ENCODE measurements at places on chromosomes 2 and 18.

DNA sequence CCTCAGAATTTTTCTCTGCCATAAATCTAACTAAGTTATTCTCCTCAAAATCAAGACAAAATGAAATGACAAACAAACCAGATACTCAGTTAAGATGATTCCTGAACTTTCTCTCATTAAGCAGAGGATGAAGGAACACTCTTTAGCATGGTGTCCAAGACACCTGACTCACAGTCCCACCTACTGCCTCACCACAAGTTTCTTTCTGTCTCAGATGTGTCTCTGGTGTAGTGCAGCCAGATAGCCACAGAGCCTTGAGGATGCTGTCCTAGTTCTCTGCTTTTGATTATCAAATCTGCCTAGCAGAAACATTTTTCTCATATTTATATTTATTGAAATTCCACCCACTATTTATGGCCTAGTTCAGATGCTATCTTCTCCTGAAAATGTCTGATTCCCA is 103.6 kb upstream of the TMEM200C start:
- no peak for DNase-seq

DNA sequence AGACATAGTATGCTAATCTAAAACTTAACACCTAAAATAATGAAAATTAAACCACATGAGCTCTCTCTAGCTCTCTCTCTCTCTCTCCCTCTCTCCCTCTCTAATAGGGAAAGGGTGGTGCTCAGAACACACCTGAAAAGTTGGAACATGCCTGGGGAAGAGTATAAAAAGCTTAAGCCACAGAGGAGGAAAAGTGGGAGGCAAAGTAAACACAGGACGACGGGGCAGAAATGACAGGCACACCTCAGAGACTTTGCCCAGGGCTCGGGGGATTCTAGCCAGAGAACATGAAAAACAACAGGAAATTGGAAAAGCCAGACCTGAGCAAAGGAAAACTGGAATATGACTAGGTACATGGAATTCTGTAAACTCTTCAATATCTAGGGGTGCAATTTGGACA is 666.1 kb downstream of the BCL11A start:
- DNase-seq, result no peak

- no peak for DNase-seq
Measured at GRCh38 chr18:75923169-75923568, 495.7 kb upstream of the SMIM21 start.

DNA sequence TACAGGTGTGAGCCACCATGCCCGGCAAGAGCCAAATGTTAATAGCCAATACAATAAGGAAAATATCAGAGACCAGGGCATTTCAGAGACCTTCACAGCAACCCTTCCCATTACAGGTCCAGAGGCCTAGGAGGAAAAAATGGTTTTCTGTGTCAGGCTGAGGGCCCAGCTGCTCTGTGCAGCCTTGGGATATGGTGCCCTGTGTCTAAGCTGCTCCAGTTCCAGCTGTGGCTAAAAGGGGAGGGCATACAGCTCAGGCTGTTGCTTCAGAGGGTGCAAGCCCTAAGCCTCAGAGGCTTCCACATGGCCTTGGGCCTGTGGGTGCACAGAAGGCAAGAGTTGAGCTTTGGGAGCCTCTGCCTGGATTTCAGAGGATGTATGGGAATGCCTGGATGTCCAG is 20.1 kb upstream of the CCDC195 start:
- no peak for DNase-seq

DNA sequence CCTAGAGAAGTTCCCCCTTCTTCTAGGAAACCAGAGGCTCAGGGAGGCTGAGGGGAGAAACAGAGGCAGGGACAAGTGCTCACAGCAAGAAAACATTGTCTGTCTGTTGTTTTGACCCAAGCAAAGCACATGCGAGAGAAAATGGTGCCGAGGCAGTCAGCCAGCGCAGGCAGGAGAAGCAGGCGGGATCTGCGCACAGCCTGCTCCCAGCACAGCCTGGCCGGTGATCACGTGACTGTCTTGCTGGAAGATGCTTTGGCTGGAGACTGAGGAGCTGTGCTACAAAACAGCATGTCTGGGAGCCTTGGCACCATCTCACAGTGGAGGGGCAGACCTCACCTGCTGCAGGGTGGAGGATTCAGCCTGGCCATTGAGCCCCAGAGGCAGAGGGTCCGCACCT is 93.7 kb upstream of the MYCN start:
- DNase-seq, result no peak

DNA sequence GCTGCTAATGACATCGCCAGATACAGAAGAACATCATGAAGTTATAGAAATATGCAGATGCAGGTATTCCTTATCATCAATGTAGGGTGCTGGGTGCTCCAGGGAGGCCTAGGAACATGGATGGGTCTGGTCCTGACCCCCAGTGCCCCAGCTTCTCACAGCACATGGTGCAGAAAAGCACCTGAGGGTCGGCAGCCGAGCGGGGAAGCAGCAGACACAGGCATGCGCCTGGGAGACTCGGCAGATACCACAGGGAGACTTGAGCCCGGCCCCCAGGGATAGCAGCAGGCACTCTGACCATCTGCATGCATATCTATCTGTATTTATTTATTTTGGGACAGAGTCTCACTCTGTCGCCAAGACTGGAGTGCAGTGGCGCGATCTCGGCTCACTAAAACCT is 43.2 kb downstream of the TMEM18 start:
- DNase-seq, result no peak

DNA sequence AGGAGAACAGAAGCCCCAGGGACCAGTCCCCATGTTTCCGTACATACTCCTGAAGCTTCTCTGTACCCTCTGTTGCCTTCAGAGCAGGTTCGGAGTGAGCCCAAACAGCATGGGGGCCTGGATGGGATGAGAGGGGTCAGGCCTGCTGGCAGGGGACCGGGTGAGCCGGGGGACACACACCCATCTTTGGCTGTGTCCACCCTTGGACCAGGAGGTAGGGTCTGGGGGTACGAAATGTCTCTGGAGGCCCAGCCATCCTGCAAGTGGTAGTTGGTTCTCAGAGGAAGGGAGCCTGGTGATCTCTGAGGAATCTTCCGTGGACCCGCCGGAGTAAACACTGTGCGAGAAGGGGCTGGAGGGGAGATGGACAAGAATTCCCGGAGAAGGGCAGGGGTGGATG is 15.3 kb downstream of the FBLN7 start:
- no peak for DNase-seq

GRCh38 chr2:130808482-130809268 is 28.0 kb upstream of the ARHGEF4 start:
- no peak for DNase-seq

Measured in activated CD4-positive, alpha-beta T cell treated with anti-CD3 and anti-CD28 coated beads, Interleukin-2, amount 50 U/mL, for 4 hours (primary cell).